ENCODE measurements at places on chromosomes 2 and 18. TPM values are rescaled to one million over a fixed set of nuclear protein-coding genes. Genes with fewer than 3 reads are reported as not detected.

KCNIP3 gene
- total RNA-seq: 0.29 TPM

GRCh38 chr2:173607606-173608311, 253.1 kb downstream of the CDCA7 start:
- no peaks in the 10 kb centered on the region for H3K36me3 ChIP-seq
- H3K4me1 ChIP-seq: no peaks in the 10 kb centered on the region
- no peak overlapping the region for H3K4me3 ChIP-seq
- peaks cover 14% of the 10 kb centered on the region for H3K27me3 ChIP-seq
- H3K27ac ChIP-seq: no peak overlapping the region

NCK2 gene
- total RNA-seq: 26.8 TPM

DNA sequence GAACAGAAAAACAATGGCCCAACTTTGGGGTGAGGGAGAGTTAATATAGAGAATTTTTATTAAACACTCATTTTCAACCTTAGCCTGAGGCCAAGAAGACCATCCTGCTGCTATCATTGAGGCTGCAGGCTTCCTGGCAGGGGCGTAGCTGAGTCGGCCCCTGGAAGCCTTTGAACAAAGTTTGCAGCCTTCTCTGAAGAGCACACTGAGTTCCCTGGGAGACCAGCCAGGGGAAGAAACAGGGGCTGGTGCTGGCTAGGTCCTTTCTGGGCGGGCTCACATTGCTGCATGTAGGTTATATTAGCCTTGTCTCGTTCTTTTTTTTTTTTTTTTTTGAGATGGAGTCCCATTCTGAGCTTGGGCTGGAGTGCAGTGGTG, 126.8 kb upstream of the HS6ST1 start:
- H3K36me3 ChIP-seq: no peaks in the 10 kb centered on the region
- peak; percentile 27 for DNase-seq
- H3K27ac ChIP-seq: no peak overlapping the region
- H3K27me3 ChIP-seq: no peaks in the 10 kb centered on the region

- H3K4me1 ChIP-seq: no peaks in the 10 kb centered on the region
- H3K27ac ChIP-seq: no peak overlapping the region
- no peaks in the 10 kb centered on the region for H3K36me3 ChIP-seq
- DNase-seq: peak; percentile 73
Measured at GRCh38 chr2:98269274-98269673, 77.0 kb upstream of the CNGA3 start.

DNA sequence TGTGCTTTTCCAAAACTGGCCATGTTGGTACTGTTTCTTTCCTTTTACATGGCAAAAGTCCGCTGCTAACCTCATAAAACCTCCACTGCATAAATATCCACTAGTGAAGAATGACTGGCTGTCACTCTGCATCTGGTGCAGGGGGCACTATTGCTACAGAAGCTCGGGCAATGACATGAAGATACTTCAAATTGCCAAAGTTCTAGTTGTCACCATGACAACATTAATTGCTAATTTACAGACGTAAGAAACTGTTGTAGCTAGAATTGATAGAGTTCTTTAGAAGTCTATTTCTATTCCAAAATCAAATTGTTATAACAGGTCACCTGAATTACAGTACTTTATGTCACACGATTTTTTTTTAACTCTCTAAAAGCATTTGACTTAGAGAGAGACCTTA, 845 bp downstream of the CFAP210 start:
- no peaks in the 10 kb centered on the region for H3K27me3 ChIP-seq
- peak overlapping the region; percentile 82 for H3K4me3 ChIP-seq
- H3K4me1 ChIP-seq: peaks cover 7% of the 10 kb centered on the region
- peak overlapping the region; percentile 90 for H3K27ac ChIP-seq
- no peak for DNase-seq

ALK gene
- under 0.01 TPM for total RNA-seq

- DNase-seq: no peak
- H3K4me1 ChIP-seq: peaks cover 23% of the 10 kb centered on the region
- no peak overlapping the region for H3K4me3 ChIP-seq
- no peaks in the 10 kb centered on the region for H3K36me3 ChIP-seq
Measured at GRCh38 chr2:137154946-137155345, 389.6 kb downstream of the THSD7B start.

DNA sequence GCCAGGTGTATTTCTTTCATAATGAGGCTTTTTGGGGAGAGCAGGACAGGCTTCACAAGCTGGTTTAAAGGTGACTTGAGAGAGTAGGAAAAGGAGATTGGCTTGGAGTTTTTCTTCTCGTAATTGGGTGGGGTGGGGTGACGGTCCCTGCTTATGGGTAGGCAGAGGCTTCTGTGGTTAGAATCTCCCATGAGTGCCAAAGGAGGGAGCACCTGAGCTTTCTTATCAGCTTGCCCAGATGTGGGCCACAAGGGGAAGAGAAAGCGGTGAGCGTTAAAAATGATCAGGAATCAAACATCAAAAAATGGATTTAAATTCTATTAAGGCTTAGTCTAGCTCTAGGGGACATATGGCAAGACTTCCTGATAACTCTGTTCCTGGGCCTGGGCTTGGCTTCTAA, 9.7 kb upstream of the PNPT1 start:
- H3K27me3 ChIP-seq: peaks cover 7% of the 10 kb centered on the region
- H3K4me3 ChIP-seq: no peak overlapping the region
- no peak for DNase-seq

DNA sequence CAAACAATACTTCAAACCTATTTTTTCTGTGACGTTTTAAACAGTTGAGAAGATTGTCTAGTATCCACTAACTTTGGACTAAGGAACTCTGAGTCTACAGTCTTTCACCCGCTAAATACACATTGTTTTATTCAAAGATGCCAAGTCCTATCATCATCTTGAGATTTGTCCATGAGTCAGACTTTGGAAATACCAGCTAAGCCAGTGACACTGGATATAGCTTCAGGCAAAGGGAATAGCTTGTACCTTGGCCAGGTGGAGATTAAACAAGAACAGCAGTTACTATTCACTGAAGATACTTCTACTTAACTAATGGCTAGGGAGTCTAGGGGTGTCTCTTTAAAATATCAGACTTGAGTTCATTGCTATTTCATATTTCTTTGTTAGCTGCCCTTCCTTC, 137.5 kb downstream of the COMMD1 start:
- no peak overlapping the region for H3K27ac ChIP-seq
- H3K4me3 ChIP-seq: no peak overlapping the region
- H3K4me1 ChIP-seq: no peaks in the 10 kb centered on the region
- peak; percentile 55 for DNase-seq
- no peaks in the 10 kb centered on the region for H3K36me3 ChIP-seq
- no peaks in the 10 kb centered on the region for H3K27me3 ChIP-seq

DNA sequence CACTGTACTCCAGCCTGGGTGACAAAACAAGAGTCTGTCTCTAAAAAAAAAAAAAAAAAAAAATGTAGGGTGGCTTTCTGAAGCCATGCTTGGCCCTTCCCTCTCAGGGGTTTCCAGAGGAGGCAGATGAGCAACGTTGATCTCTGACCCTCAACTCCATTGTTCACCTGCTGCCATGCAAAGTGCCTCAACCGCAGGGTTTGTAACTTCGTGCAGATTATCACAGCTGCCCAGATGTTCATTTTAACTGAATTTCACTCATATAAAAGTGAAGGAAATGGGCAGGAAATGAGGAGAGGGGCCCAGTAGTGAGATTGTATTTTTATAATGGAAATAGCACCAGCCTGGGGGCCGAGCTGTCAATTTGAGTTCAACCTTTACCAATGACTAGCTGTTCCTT, 14.9 kb upstream of the B3GNT2 start:
- H3K4me3 ChIP-seq: no peak overlapping the region
- H3K36me3 ChIP-seq: no peaks in the 10 kb centered on the region
- H3K27ac ChIP-seq: no peak overlapping the region

DNA sequence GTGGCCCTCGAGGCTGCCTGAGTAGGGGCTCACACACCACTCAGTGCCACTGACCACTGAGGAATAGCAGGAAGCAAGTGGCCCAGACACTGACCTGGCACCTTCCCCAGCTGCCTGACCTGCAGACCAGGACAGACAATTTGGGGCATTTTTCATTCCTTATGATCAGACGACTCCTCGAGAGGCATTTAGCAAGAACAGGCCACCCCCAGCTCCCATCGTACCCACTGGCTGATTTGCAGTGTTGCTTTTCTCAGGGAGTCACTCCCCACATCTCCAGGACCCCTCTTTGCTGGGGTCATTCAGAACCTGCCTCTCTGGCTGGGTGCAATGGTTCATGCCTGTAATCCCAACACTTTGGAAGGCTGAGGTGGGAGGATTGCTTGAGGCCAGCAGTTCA, 185.7 kb downstream of the HAUS1 start:
- no peak overlapping the region for H3K4me3 ChIP-seq
- H3K27ac ChIP-seq: no peak overlapping the region
- H3K36me3 ChIP-seq: no peaks in the 10 kb centered on the region
- no peaks in the 10 kb centered on the region for H3K4me1 ChIP-seq
- H3K27me3 ChIP-seq: no peaks in the 10 kb centered on the region

DNA sequence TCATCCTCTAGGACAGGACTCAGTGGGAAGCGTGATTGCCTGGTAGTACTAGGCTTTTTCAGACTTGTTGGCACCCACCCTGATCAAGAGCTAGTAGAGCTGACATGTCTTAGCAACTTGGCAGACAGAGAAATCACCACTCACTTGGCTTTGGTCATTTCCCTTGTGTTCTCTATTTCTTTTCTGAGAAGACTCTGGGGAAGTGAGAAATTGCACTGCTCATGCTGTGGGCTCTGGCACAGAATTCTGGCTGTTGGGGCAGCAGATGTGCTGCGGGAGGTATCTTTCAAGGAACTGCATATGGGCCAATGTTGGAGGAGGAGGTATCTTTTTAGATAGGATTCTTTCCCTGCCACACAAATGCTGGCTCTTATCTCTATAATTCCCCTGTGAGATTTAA, 529.1 kb upstream of the MEX3C start:
- H3K27ac ChIP-seq: no peak overlapping the region
- H3K4me3 ChIP-seq: no peak overlapping the region

IL37 gene
- not detected for total RNA-seq

- no peaks in the 10 kb centered on the region for H3K27me3 ChIP-seq
- DNase-seq: no peak
- H3K36me3 ChIP-seq: no peaks in the 10 kb centered on the region
- H3K27ac ChIP-seq: no peak overlapping the region
- no peak overlapping the region for H3K4me3 ChIP-seq
- peaks cover 10% of the 10 kb centered on the region for H3K4me1 ChIP-seq
Measured at GRCh38 chr2:144548532-144549191, 28.7 kb upstream of the ZEB2 start.

ALPG gene
- not detected for total RNA-seq

NEU2 gene
- not detected for total RNA-seq

DNA sequence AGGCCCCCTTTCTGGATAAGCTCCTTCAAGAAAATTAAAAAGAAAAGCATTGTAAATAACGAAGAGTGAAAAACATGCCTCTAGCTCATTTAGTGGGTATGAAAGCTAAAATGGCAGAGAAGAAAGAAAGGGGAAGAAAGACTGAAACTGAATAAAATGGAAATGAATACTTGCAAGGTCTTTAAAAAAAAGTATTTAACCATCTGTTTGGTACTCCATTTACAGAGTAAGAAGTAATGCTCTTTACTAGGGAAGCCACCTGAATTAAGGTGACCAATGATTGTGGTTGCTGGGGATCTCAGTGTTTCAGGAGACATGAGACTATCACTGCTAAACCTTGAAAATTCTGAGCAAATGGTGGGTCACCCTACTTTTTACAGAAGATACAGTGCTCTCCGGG, 17.7 kb upstream of the ARL5A start:
- no peak overlapping the region for H3K4me3 ChIP-seq
- no peaks in the 10 kb centered on the region for H3K36me3 ChIP-seq
- no peak for DNase-seq
- H3K4me1 ChIP-seq: no peaks in the 10 kb centered on the region
- H3K27me3 ChIP-seq: no peaks in the 10 kb centered on the region

DNA sequence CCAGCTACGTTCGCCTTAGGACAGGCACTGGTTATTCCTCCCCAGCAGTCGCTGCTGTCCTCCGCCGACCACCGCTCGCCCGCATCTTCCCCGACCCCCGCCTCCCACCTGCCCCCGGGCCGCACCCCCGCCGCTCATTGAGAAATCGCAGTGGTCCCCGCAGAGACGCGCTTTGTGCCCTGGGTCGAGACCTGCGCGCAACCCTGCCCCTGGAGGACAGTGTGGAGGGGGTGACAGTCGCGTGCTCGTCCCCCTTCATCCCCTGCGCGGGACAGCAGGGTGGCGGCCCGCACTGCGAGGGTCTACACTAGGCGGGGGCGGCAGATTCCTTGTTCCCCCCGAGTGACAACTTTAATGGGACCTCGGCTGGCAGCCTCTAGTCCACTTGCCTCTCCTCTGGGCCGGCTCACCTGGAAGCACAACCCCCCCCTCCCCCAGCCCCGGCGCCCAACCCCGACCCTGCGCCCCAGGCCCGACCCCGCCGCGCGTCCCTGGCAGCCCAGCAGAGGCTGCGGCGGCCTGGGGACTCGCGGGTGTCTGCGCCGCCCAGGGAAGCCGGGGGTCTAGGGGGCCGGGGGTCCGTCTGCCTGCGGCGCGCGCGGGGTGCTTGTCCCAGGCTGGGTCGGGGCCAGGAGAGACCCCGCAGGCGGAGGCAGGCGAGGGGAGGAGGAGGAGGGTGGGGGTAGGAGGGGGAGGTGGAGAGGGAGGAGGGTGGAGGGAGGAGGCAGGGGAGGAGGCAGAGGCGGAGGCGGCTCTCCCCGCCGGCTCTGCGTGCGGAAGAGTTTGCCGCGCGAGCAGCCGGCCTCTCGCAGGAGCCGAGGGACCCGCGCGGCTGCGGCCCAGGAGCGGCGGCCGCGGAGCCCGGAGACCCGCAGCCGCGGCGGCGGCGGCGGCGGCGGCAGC, at the start of gene NPAS2:
Gene NPAS2, plus strand, starts transcription at position 770 of the 903 bp plus-strand sequence. CDS start 84,616 bp downstream, outside the sequence.
- no peaks in the 10 kb centered on the region for H3K36me3 ChIP-seq
- peaks cover 15% of the 10 kb centered on the region for H3K27me3 ChIP-seq
- H3K4me3 ChIP-seq: peak within 1 kb of the TSS; percentile 76
- H3K27ac ChIP-seq: peak within 1 kb of the TSS; percentile 63
- peaks cover 15% of the 10 kb centered on the region for H3K4me1 ChIP-seq

- no peaks in the 10 kb centered on the region for H3K4me1 ChIP-seq
- H3K36me3 ChIP-seq: no peaks in the 10 kb centered on the region
- H3K27ac ChIP-seq: no peak overlapping the region
- H3K4me3 ChIP-seq: no peak overlapping the region
- no peak for DNase-seq
- H3K27me3 ChIP-seq: no peaks in the 10 kb centered on the region
Measured at GRCh38 chr18:37783771-37784170, 218.2 kb upstream of the CELF4 start.

PLCL1 gene
- total RNA-seq: 3.2 TPM

DNA sequence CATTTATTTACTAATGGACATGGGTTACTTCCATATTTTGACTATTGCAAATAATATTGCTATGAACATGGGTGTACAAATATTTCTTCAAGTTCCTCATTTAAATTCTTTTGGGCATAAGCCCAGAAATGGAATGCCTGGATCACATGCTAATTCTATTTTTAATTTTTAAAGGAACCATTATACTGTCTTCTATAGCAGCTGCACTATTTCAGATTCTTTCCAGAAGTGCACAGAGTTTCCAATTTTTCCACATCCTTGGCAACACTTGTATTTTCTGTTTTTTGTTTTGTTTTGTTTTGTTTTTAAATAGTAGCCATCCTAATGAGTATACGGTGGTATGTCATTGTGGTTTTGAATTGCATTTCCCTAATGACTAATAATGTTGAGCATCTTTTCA, 8.5 kb upstream of the RALBP1 start:
- H3K4me1 ChIP-seq: no peaks in the 10 kb centered on the region
- no peaks in the 10 kb centered on the region for H3K36me3 ChIP-seq
- DNase-seq: no peak
- no peaks in the 10 kb centered on the region for H3K27me3 ChIP-seq
- no peak overlapping the region for H3K27ac ChIP-seq

ARID5A gene
- 7.6 TPM for total RNA-seq

- peaks cover 34% of the 10 kb centered on the region for H3K36me3 ChIP-seq
- DNase-seq: peak; percentile 77
- H3K27ac ChIP-seq: peak overlapping the region; percentile 92
- H3K27me3 ChIP-seq: no peaks in the 10 kb centered on the region
Measured at GRCh38 chr2:191679818-191680600, 2.1 kb downstream of the NABP1 start.

- H3K27me3 ChIP-seq: no peaks in the 10 kb centered on the region
- H3K4me1 ChIP-seq: no peaks in the 10 kb centered on the region
- H3K27ac ChIP-seq: no peak overlapping the region
- no peaks in the 10 kb centered on the region for H3K36me3 ChIP-seq
Measured at GRCh38 chr2:163493359-163494298, 242.2 kb downstream of the FIGN start.
